HCT116 (cell line): ENCODE measurements at places on chromosomes 1 and 21.

DNA sequence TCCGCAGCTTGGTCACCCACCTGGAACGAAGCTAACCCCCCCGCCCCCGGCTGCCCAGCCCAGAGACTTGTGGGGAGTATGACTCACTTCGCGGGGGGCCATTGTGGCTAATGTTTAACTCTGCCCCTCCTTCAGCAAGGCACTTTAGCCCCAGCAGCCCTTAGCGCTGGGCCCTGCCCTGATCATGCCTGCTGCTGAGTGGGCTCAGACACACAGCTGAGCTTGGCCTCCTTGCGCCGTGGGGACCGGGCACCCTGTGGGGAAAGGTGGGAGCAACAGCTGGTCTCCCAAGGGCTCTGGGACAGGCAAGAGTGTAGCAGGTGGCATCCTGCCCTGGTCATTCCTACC, 6.3 kb upstream of the LAD1 start:
- peaks cover 43% of the 10 kb centered on the region for H3K4me1 ChIP-seq
- H3K27ac ChIP-seq, result no peak overlapping the region
- no peaks in the 10 kb centered on the region for H3K27me3 ChIP-seq
- no peak overlapping the region for H3K4me3 ChIP-seq
- H3K36me3 ChIP-seq, result peaks cover 9% of the 10 kb centered on the region; the same call in 1 of the 2 replicates
- DNase-seq, result no peak

DNA sequence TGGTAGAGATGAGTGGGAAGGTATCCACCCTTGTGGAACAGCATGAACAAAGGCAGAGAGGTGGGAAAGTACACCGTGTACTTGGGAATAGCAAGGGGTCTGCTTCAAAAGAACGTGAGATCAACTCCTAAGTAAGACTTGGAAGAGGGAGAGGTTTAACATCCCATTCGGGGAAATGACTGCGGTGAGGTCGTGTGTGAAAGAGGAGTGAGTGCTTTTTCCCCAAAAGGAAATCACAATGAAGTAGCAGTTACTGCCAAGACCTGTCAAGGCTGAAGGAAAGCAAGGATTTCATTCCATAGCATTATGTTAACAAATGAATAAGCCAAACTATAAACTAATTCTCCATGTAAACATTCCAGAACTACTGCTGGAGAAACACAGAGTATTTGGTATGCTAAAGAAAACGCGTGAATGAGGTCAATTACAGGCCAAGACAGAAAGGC, 20.0 kb upstream of the SYDE2 start:
- H3K27ac ChIP-seq, result no peak overlapping the region
- no peak overlapping the region for H3K4me3 ChIP-seq
- H3K4me1 ChIP-seq, result peaks cover 16% of the 10 kb centered on the region

GRCh38 chr21:41737651-41738324, 29.1 kb downstream of the RIPK4 start:
- no peak overlapping the region for H3K27ac ChIP-seq
- H3K27me3 ChIP-seq, result no peaks in the 10 kb centered on the region
- peaks cover 7% of the 10 kb centered on the region; the same call in 1 of the 2 replicates for H3K4me1 ChIP-seq
- no peak overlapping the region for H3K4me3 ChIP-seq

DNA sequence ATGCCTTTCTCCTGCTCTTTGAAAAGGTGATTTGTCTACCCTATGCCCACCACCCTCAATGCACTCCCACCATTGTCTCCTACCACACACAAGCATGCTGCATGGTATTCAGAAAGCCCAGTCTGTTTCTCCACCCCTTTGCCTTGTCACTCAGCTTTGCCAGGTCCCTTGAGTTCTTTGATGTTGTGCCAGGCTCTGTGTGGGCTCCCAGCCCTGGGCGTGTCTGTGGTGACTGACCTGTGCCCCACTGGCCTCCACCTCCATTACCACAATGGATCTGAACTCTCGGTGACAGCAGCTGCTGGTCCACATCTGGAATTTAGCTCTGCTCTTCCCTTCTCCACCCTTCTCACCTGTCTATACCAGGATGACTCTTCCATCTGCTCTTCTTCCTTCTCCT, 34.9 kb downstream of the ATP2B4 start:
- H3K27me3 ChIP-seq, result no peaks in the 10 kb centered on the region
- H3K36me3 ChIP-seq, result no peaks in the 10 kb centered on the region
- DNase-seq, result peak; percentile 65
- peaks cover 42% of the 10 kb centered on the region for H3K4me1 ChIP-seq
